Right kidney (tissue), 9 donors: ENCODE measurements at places on chromosomes 6 and 20.

GRCh38 chr6:169086020-169086419 lies 167.6 kb downstream of the THBS2 start:
- no peak for DNase-seq

GRCh38 chr6:78832091-78832808 lies 35.1 kb upstream of the IRAK1BP1 start:
- DNase-seq: no peak

DNA sequence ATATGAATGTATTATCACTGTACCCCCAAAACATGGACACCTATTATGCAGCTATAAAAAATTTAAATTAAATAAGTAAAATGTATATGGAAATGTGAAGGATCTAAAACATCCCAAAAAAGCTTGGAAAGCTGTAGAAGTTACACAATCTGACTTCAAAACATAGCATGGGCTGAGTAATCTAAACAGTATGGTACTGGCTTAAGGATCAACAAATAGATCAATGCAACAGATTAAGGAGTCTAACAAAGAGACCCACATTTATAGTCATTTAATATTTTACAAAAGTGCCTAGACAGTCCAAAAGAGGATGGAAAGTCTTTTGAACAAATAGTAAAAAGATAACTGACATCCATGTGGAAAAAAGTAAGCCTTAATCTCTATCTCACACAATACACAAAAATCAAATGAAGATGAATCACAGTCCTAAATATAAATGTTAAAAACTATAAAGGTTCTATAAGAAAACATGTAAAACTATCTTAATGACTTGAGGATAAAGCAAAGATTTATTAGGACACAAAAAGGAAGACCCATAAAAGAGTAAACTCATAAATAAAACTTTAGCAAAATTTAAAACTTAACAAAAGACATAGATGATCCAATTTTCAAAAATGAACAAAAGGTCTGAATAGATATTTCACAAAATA lies 46.8 kb downstream of the RANBP9 start:
- DNase-seq: no peak

DNA sequence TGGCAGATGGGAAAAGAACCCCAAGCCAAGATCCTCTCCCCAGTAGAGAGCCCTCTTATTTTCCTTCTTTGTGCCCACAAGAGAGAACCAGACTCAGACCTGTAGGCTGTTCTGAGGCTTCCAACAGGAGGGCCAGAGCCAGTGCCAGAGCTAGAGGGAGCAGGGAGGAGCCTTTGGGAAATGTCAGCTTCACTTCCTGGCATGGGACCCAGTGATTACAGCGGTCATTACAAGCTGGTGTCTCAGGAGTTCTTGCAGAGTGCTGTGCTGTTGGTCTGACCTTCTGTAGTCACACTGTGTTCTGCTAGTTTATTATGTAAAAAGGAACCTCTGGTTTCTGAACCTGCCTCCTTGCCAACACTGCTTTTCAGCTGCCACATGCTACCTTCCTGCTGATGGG lies 38.9 kb downstream of the STK35 start:
- DNase-seq: no peak

GRCh38 chr20:63696306-63696627 lies 185 bp upstream of the TNFRSF6B start:
- no peak for DNase-seq

GRCh38 chr20:63940472-63941266 lies 15.5 kb downstream of the UCKL1 start:
- no peak for DNase-seq

GRCh38 chr6:158018851-158019361 lies 37.2 kb downstream of the SYNJ2 start:
- DNase-seq: no peak
